Stimulated activated CD8-positive, alpha-beta memory T cell treated with anti-CD3 and anti-CD28 coated beads, Interleukin-4, amount 100 ng/mL, for 4 hours (primary cell): ENCODE measurements at places on chromosomes 4 and X.

DNA sequence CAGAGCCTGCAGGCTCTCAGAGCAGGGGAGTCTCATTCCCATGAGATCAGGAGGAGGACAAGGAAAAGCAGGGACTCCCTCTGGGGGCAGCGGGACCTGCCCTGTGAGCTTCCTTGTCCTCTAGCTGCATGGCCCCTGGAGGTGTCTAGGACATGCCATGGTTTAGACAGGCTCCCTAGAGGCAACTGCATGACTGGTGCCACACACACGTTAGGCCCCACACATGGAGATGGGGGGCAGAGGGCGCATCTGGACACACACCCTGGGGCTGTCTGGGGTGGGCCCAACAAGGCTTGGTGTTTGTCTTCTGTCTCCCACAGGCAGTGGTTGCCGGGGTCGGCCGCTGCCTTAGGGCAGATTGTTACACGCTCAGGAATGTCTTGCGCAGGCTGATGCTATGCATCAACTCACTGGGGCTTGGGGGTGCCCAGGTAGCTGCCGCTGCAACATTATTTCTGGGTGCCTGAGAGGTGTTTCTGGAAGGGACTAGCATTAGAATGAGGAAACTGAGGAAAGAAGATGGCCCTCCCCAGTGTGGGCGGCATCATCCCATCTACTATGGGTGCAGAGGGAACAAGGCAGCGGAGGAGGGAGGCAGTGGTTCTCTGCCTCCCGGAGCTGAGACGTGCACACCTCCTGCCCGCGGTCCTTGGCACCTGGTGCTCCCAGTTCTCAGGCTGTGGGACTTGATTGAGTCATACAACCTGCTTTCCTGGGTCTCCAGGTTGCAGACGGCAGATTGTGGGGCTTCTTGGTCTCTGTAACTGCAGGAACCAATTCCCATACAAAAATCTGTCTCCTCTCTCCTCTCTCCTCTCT is 32.1 kb upstream of the GPR78 start:
- no peak for DNase-seq

- DNase-seq, result no peak
These were observed 139.2 kb downstream of the RBM47 start for GRCh38 chr4:40490481-40490880.

- DNase-seq, result no peak
These were observed 202.0 kb downstream of the DHX15 start for GRCh38 chr4:24382381-24382780.

DNA sequence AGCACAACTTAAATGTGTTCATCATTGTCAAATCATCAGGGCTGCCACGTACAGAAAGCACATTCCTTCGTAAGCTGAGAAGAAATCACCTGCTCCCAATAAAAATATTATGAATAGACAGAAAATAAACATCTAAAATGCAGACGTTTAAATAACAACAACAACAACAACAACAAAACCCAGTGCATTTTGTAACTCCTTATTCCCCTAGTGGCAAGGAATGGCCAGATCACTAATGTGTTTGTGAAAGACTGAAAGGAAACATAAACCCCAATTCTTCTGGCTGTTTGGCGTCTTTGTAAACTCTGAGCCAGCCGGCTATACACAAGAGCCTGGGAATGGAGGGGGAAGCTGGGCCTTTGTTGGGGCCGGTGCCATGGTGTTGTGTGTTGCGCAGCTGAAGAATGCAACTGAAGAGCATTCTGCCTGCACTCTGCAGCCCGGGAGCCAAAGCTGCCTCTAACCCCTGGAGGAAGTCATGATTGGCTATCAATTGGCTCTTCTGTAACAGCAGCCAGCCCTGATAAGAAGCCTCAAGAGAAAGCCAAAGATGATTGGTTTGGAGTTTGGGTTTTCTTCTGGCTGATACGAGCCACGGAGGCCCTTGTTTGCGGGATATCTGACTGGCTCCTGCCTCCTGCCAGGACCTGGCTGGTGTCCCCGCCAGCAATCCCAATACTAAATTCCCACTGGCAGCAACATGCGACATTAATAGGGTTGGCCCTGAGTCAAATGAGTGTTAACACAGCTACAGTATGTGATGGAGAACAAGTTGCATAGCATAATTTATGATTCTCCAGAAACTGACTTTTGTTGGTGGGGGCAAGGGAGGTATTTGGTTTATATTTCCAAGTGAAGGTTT is 89.7 kb upstream of the TFDP3 start:
- DNase-seq, result no peak

- DNase-seq, result no peak
These were observed 241.6 kb upstream of the PUDP start for GRCh38 chrX:7389576-7389975.

- peak; percentile 37 for DNase-seq
These were observed 3.2 kb downstream of the DGKQ start for GRCh38 chr4:970046-970745.

GRCh38 chrX:42943051-42943974 is 165.3 kb upstream of the PPP1R2C start:
- no peak for DNase-seq

- DNase-seq, result no peak
These were observed 259.2 kb downstream of the GPC3 start for GRCh38 chrX:133726211-133726630.

DNA sequence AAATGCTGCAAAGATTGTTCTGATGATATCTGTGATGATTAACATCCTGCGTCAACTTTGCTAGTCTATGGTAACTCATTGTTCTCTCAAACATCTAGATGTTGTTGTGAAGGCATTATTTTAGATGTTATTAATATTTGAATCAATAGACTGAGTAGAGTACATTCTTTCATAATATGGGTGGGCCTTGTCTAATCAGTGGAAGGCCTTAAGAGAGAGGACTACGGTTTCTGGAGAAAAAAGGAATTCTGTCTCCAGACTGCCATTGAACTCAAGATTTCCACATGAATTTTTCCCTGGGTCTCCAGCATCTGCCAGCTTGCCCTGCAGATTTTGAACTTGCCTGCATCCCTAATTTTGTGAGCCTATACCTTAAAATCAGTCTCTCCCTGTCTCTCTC is 2381.1 kb upstream of the AGA start:
- no peak for DNase-seq

DNA sequence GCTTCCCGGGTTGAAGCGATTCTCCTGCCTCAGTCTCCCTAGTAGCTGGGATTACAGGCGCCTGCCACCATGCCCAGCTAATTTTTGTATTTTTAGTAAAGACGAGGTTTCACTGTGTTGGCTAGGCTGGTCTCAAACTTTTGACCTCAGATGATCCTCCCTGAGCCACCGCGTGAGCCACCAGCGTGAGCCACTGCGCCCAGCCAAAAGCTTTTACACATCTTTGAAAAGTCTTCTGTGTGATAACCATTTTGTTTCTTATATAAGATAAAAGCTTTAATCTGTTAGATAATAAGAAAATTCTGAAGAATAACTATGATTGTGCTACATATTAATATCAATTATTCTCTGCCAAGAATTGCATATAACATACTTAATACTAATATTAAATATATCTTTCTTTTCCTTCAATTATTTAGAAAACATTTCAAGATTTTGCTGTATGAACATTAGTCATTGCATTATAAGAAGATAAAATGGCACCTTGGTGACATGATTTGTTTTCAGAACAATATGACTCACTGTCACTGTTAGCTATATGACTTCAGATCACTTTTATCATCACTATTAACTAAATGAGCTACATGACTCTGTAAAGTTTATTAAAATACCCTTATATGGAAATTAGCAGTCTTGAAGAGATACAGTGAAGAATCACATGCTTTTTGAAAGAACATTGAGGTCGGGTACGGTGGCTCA is 33.4 kb downstream of the RUFY3 start:
- no peak for DNase-seq

GRCh38 chr4:69714086-69714485 is 46.3 kb downstream of the SULT1B1 start:
- DNase-seq, result no peak

GRCh38 chrX:120727911-120728310 is 98.1 kb upstream of the C1GALT1C1 start:
- DNase-seq, result no peak

- no peak for DNase-seq
These were observed 471 bp upstream of the PLAC8 start for GRCh38 chr4:83115000-83115399.

DNA sequence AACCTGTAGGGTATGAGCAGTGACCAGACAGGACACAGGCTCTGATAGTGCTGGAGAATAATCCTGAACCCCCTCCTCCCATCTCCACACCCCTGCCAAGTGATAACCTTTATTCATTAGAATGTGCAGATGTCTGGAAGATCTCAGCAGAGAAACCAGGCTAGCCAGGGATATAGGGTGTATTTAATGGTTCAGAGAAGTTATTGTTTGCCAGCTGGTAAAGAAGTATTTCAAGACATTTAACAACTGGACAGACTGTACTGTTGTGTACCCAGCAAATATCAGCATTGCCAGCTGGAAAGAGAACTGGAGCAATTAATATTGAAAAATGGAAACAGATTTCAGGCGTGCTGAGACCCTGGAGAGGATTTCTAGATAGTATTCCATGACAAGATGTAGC is 94.5 kb downstream of the RASGEF1B start:
- no peak for DNase-seq

DNA sequence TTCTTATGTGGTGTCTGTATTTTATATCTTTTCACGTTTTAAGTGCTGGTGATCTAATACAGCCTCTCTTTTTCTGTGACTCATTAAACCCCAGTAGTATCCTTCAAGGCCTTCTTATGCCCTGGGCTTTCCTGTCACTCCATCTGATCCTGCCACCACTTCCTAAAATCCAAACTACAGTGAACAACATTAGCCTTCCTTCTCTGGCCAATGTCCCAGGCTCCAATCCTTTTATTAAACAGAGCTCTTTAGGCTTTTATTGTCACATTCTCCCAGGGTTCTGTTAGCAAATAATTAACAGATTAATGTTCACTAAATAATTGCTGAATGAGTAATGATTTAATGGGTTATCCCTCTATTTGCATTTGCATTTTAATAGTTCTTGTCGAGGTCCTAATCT is 47.9 kb upstream of the ITM2A start:
- DNase-seq, result no peak

GRCh38 chr4:141102367-141102766 is 30.9 kb downstream of the RNF150 start:
- no peak for DNase-seq

DNA sequence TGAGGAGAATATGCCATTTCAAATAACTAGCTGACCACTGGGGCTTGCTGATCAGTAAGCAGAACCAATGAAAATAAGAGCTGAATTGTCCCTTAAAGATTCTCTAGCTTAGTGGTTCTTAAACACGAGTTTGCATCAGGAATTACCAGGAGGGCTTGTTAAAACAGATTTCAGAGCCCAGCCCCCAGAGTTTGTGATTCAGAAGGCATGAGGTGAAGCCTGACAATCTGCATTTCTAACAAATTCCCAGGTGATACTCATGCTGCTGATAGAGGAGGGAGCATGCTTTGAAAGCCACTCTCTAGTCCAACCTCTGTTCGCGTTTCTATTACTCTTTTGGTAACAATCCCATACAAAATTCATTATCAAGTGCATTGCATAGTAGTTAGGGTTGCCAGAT is 35.5 kb downstream of the DCX start:
- DNase-seq, result no peak
